ENCODE measurements at places on chromosomes 1 and 21.

- no peak for DNase-seq
Measured at GRCh38 chr1:167722152-167722869, 529 bp downstream of the MPZL1 start.

DNA sequence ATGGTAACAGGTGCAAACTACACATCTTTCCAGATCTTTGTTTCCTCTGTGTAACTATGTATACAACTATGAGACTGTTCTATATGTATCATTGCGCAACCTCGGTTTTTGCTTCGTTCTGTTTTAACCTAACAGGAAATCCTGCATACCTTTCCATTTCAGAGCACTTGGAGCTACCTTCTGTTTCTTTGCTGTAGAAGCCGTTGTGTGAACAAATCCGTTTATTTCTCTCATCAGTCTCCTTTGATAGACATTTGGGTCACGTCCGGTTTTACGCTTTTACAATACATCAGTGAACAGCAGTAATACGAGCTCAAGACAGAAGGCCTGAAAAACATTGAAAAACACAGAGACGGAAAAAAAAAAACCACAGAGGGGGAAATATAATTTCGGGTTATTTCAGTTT is 10.5 kb downstream of the ATP5IF1 start:
- no peak for DNase-seq

GRCh38 chr1:94927405-94928175 is 680 bp upstream of the CNN3 start:
- no peak for DNase-seq

DNA sequence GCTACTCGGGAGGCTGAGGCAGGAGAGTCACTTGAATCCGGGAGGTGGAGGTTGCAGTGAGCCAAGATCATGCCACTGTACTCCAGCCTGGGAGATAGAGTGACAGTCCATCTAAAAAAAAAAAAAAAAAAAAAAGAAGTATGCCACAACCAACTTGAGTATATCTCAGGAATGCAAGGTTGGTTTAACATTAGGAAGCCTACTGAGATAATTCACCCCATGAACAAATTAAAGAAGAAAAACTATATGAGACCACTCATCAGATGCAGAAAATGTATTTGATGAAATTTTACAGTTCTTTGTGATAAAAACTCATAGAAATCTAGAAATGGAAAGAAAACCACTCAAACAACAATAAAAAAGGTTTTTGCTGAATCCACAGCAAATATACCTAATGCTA is 373.8 kb downstream of the LMO4 start:
- DNase-seq: no peak

DNA sequence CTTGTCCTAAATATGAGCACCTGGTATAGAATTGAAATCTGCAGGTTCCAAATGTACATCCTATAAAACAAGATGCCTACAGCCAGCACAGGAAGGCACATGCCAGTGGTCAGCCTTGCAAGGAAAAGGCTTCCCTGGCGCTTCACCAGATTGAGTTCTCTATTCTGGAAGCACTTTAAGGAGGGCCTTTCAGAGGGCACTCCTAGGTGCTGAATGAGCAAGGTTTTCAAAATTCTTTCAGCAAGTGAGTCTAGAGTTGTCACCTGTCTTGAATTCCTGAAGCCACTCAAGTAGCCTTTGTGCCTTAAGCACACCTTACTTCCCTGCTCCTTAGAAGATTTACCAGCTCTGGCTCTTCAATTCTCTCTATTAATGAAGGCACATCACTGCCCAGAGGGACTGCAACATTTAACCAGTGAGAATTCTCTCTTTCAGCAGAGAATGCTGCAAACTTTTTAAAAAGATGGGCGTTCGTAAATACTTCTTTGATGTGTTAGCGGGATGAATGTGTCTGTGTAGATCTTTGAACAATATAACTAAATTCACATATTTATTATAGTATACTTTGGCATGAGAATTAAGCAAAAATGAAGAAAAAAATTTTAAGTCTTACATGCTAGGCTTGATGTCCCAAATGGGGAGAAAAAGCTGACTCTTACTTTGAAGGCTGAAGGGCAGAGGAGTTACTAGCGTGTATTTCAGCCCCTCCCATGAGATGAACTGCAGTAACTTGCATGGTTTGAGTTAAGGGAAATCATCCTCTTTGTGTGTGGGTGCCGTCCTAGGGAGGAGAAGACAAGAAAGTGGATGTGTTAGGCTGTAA is 162.0 kb downstream of the NTPCR start:
- DNase-seq: peak; percentile 23

All from CD14-positive monocyte (primary cell).